Left renal cortex interstitium (tissue), 4 donors: ENCODE measurements at places on chromosomes 16 and 17.

GRCh38 chr17:17547210-17547764 lies 44.2 kb downstream of the PEMT start:
- DNase-seq, result no peak

- no peak for DNase-seq
Measured at GRCh38 chr17:78905116-78905515, 2.1 kb upstream of the CEP295NL start.

DNA sequence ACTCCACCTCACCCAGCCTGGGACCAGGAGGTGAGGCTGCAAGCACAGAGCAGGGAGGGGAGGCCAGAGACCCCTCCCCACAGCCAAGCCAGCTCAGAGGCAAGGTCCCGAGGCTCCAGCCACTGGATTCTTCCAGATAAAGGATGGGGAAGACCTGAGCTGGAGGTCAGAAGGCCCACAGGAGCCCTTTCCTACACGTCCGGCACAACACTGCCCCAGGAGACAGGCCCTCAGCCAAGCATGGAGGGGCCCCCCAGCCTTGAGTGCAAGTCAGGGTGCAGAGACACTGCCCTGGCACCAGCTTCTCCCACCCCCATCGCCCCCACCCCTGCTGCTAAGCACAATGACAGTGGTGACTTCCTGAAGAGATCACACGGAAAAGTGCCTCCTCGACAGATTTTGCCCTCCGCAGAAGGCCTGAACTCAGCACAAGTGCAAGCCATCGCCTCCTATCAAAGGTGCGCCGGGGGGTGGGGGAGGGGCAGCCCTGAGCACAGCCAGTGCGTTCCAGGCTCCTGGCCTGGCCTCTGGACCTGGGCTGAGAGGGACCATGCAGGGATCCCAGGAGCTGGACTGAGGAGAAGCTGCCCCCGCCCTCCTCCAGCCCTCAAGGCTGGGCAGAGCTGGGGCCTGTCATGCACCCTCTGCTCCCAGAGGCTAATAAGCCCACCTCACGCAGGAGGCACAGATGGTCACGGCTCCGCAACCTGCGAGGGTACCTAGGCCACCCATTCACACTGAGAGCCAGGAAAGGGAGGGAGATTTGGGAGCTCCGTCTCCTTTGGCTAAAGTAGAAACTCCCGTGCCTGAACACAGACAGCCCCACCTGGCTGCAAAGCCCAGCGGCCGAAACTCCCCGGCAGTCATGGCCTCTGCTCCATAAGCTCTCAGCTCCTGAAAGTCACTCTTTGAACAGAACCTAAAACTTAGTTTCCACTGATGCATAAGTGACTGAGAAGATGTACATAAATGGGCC lies 2.7 kb downstream of the MAFG start:
- DNase-seq, result no peak

DNA sequence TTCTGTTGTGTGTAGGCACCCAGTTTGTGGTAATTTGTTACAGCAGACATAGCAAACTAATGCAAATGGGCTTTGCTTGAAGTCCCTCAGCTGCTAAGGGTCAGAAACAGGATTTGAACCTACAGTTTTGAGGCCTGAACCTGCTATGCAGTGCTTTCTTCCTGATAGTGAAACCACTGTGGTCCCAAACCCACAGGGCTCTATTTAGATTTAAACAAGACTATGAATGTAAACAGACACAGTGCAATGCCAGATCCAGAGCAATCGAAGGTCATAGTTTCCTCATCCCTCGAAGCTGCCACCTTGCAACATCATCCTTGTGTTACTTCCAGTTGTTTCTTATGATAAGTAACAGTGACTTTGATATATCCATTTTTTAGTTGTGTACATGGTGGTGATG lies 630.2 kb downstream of the WWOX start:
- no peak for DNase-seq

GRCh38 chr16:68093816-68094613 lies 8.8 kb downstream of the NFATC3 start:
- no peak for DNase-seq

DNA sequence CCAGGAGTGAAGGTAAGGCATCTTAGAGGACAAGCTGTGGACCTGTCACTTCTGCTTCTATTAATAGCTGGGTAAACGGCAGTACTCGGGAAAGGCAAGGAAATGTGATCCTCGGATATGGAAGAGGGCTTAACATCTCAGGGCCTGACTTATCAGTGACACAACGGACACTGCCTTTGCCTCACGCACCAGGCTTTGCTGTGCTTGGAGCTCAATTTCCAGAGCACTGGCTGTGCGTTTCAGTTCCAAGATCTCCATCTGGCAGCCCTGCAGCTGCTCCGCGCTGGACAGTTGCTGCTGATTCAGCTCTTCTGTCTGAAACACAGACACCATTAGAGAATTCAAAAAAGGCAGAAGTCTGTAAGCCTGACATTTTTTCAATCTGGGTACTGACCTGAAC lies 3.5 kb downstream of the KRT40 start:
- DNase-seq, result no peak

DNA sequence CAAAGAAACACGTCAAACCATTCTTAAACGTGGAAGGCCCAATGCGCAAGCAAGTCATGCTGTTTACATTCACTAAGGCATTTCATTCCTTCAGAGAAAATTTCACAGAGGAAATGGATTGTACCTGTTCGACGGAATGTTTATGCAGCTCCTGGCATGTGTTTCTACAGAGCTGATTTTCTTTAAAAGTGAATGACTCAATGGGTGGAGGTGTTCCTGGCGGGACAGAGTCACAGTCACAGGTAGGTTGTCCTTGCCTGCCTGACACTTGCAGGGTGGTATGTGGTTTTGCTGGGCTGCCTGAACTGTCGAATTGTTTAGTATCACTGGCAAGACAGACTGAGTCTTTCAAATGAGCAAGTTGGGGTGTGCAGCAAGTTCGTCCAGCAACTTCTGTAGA lies 11.6 kb downstream of the PALB2 start:
- DNase-seq, result no peak

DNA sequence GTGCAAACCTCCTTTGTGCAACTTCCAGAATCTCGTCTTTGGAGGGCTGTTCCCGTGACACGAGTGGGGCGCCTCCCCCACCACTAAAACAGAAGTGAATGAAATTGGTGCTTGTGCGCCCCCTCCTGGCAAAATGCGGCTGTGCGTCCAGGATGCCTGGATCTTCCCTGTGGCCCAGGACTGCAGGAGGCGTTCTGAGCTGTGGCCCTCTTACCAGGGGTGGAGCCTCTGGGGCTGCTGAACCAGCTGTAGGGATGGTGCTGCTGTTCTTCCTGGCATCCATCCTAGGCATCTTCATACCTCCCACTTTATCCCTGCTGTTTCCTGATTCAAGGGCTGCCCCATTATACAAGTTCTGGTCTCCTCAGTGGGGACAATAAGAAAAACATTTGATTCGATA lies 18.5 kb upstream of the NAGLU start:
- DNase-seq, result no peak

DNA sequence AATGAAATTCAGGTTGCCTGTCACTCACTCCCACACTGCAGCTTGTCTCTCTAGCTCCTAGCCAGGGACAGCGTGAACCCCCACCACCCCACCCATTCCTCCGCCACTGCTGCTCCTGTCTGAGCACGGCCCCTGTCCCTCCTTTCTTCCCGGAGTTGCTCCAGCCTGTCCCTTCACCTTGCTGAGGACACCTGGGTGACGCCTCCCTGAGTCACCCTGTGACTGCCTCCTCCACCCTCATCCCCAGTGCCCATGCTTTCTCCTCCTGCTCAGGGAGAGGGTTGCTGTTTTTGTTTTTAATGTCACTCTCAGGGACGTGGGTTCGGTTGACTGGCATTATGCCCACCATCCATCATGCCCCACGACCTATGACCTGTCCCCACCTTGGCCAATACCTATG lies 25.8 kb upstream of the NAT9 start:
- no peak for DNase-seq

DNA sequence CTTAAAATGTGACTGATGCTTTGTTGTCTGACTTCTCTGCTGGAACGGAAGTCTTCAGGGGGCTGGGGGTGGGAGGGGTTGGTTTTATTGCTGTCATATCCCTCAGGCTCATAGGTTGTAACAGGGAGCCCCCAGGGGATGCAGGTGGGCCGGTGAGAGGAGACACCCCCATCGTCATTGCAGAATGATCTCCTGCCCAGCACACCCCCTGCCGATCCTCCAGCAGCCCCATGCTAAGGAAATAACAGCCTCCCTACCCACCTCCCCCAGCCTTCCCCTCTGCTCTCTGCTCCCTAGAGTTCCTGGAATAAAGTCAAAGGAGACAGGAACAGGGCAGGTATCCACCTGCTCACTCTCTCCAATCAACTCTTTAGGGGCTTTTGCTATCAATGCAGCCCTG lies 270.1 kb upstream of the TNRC6C start:
- DNase-seq, result no peak

DNA sequence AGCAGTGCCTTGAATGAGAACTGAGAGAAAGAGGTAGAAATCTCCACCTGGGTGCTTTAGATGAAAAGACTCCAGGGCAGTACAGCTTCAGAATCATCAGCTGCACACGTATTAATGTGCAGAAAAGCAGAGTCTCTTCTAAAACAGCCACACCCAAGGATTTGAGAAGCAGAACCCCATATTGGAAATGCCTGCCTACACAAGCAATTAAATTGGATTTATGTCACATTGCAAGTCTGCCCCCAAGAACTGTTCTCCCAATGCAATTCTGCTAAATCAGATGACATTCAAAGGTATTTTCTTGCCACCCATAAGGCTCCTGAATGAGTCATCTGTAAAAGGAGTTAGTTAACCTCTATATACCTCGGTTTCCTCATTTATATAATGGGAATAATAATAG lies 326.0 kb upstream of the C16orf82 start:
- DNase-seq, result no peak

GRCh38 chr17:17491031-17491471 lies 5.1 kb downstream of the RASD1 start:
- DNase-seq, result no peak

GRCh38 chr17:6304894-6305612 lies 129.9 kb downstream of the AIPL1 start:
- no peak for DNase-seq

- DNase-seq, result no peak
Measured at GRCh38 chr16:84482001-84482891, 22.2 kb downstream of the MEAK7 start.

DNA sequence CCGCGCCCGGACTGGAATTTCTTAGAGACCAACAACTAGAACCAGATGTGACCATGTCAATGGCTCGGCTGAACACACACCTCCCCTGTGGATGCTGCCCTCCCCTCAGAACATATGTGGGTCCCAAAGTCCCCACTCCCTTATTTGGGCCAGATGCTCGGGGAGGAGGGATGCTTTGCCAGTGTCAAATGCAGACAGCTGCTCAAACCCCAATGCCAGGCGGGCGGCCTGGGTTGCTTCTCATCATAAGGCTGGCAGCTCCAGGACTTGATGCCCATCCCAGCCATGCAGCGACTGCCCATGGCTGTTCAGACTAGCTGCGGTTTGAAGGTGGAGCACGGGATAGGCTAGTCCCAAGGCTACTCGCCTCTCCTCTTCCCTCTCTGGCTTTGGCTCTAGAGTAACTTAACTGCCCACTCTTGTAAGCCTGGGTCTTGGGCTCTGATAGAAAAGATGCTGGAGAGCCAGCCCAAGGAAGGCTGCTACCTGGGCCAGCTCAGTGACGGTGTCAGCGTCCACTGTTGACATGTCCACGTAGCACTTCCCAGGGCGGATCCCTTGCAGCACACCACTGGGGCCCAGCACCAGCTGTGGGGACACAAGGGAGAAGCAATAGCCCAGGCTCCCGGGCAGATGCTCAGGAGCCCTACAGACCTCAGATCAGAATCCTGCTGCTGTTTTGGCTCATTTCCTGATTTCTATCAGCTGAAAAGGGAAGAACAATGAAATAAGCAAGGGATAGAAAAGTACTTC lies 11.0 kb upstream of the ROGDI start:
- DNase-seq, result no peak

GRCh38 chr16:81994485-81994884 lies 16.8 kb downstream of the SDR42E1 start:
- no peak for DNase-seq

DNA sequence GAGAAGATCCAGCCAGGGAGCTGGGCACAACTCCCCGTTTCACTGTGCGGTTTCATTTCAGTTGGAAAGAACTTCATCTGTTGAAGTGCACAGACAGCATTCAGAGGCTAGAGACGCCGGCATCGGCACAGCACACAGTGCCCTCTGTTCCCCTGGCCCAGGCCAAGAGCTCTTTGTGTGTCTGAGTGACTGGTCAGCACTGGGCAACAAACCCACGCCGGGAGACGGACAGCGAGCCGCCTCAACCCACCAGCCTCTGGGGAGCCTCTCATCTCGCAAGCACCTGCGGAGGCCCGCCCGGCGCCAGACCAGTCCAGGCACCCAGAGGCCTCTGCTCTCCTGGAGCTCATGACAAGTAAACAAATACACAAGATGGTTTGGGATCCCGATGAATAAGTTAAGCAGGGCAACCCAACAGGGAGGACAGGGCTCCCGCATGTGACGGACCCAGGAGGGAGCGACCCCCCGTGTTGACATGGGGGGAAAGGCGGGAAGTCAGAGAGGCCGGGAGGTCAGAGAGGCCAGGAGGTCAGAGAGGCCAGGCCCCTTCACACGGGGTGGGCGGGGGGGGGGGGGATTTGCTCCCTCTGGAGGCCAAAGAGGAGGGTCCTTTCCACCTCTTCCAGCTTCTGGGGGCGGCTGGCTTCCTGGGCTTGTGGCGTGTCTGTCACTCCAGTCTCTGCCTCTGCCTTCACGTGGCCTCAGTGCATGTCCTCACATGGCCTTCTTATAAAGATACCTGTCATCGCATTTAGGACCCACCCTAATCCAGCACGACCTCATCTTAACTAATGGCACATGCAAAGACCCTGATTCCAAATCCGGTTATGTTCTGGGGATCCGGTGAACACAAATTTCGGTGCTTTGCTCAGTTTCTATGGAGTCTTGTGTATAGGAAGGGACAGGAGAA lies 25.8 kb upstream of the KLHDC4 start:
- no peak for DNase-seq

- DNase-seq, result no peak
Measured at GRCh38 chr17:7589891-7590691, at the start of gene SOX15. Gene SOX15, minus strand, starts transcription at chr17:7590094. Its CDS starts 418 bp downstream, at chr17:7589676.

- DNase-seq, result no peak
Measured at GRCh38 chr17:28613931-28614381, at the start of gene RSKR. Gene RSKR, minus strand, starts transcription at chr17:28614185. Its CDS starts 24 bp downstream, at chr17:28614161.

DNA sequence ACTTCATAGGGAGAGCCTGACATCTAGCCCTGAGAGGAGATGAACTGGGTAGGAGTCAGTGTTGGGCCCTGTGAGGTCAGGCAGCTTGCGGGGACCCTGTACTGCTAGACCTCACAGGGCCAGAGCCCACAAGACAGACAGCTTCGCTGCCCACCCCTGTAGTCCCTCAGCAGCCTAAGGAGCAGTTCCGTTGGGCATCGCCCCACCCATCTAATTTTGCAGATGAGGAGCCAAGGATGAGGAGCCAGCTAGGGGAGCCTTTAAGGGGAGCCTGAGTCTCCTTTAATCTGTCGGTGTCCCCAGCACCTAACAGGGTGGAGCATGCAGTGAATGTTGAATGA lies 755 bp upstream of the TUFM start:
- DNase-seq, result no peak

DNA sequence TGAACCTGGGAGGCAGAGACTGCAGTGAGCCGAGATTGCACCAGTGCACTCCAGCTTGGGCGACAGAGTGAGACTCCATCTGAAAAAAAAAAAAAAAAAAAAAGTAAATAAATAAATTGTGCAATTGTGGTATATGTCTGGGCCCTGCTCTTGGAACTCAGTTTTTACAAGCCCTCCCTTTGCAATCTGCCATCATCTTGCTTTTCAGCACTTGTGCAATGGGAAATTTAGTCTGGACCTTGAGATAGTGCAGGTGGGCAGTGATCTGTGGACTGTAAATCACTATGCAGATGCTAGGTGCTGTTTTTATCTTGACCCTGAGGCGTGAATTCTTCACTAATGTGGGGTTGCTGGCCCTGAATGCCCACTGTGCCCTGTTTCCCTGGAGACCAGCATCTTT lies 6.5 kb upstream of the RAP1GAP2 start:
- no peak for DNase-seq

- no peak for DNase-seq
Measured at GRCh38 chr17:48637323-48638260, 11.4 kb upstream of the HOXB9 start.
